ENCODE measurements at places on chromosomes 3 and 15. TPM values are rescaled to one million over a fixed set of nuclear protein-coding genes. Genes with fewer than 3 reads are reported as not detected.

- DNase-seq = no peak
- H3K27me3 ChIP-seq = peaks cover 4% of the 10 kb centered on the region
- H3K4me3 ChIP-seq = no peak overlapping the region
- H3K36me3 ChIP-seq = peaks cover 10% of the 10 kb centered on the region
- H3K4me1 ChIP-seq = peaks cover 18% of the 10 kb centered on the region
Measured at GRCh38 chr15:65812916-65813315, 20.8 kb upstream of the DENND4A start.

DNA sequence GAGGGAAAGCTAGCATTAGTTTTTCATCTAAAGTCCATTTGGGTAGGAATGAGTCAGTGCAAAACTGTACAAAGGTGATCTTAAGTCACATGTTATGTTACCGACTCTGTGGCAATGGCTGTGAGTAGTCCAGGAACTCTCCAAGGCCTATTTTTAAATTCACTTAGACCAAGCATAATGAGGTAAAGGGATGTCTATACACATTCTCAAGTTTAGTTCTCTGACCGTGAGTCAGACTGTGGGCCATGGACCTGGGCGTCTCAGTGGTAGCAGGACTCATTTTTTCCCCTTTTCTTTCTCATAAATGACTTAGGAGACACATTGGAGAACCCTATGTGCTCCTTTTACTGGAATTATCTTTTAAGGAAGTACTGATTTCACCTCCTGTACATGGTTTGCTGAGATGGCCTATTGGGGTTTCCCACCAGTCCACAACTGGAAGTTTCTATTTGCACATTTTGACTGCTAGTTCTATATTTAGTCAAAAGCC, 488.7 kb upstream of the TPRG1 start:
- no peak overlapping the region for H3K27ac ChIP-seq
- no peak overlapping the region for H3K4me3 ChIP-seq

DNA sequence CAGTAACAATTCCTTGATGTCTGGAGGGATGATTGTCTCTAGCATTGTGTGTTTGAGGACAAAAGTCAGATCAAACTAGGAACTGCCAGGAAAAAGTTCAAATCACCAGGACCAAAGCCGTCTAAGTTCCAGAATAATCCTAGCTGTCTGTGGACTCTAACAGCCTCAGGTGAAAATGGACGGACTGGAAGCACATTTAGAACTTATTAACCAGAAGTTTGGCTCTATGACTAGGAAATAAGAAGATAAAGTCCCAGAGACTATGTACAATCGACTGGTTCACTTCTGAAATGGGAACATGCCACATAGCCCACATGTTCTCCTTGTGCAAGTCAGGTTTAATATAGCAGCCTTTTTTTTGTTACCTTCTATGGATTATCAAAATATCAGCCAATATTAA, 50.6 kb upstream of the SGO1 start:
- H3K4me3 ChIP-seq = no peak overlapping the region
- no peaks in the 10 kb centered on the region for H3K27me3 ChIP-seq
- H3K27ac ChIP-seq = no peak overlapping the region
- DNase-seq = no peak
- H3K36me3 ChIP-seq = peaks cover 3% of the 10 kb centered on the region

DNA sequence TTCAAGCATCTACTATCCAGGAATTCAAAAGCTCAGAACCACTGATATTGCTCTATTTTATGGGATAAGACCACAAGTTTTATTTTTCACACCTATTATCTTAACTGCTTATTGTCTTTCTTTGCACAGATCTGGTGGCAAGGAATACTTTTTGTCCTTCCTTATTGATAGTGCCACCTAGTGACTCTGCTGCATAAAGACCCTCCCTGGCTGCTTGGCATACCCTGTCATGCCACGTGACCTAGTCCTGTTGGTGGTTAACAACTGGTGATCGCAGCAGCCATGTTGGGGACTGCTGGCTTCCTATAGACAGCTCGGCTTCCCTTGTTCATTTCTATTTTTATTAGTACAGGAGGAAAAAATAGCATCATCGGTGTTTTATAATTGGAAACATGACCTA, 236.3 kb downstream of the MEX3B start:
- H3K27me3 ChIP-seq = no peaks in the 10 kb centered on the region
- H3K4me3 ChIP-seq = no peak overlapping the region
- peak; percentile 10 for DNase-seq
- H3K4me1 ChIP-seq = no peaks in the 10 kb centered on the region

DNA sequence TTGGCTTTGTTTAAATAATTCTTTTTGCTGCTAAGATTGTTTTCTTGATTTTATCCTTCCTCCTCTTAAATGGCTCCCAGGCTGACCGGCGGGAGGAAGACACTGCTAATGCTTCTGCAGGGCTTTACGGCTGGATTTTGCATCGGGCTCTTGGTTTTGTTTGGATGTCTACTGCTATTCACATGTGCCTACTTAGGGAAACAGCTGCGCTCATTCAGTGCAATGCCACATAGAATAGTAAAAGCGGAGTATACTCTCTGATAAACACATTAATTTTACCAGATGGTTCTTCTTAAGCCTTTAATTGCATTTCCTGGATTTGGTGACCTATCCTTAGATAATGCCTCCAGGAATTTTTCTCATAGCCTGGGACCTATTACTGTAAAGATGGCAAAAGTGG, 146.6 kb downstream of the THSD4 start:
- no peak for DNase-seq
- peaks cover 19% of the 10 kb centered on the region for H3K27me3 ChIP-seq
- H3K27ac ChIP-seq = no peak overlapping the region
- H3K4me3 ChIP-seq = no peak overlapping the region
- no peaks in the 10 kb centered on the region for H3K36me3 ChIP-seq
- no peaks in the 10 kb centered on the region for H3K4me1 ChIP-seq

DNA sequence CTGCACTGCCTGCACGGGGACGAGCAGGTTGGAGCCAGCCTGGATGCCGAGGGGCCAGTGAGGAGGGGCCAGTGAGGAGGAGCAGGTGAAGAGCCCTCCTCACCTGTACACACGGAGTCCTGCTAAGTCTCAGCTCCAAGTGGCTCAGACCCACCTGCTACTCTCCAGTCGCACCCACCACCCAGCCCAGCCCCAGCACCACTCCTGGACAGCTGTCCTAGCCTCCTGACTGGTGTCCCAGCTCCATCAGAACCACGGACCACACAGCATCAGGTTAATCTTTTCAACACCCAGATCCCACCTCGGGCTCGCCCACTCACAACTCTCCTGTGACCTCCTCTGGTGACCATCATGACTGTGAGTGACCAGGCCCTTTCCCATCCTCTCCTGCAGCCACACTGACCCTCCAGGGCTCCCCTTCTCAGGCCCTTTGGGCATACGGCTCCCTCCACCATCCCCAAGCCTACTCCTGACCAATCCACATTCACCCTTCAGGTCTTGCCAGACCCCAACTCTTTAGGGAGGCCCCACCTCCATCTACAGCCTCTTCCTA, 13.8 kb downstream of the EFCC1 start:
- no peak for DNase-seq
- no peak overlapping the region for H3K4me3 ChIP-seq
- H3K27ac ChIP-seq = peak overlapping the region; percentile 97
- H3K36me3 ChIP-seq = peaks cover 2% of the 10 kb centered on the region
- no peaks in the 10 kb centered on the region for H3K27me3 ChIP-seq

The DNAJA4 gene
- 36.8 TPM for total RNA-seq

The PRRT3 gene
- total RNA-seq = 8.0 TPM

The CSPG5 gene
- total RNA-seq = 0.56 TPM

All from activated naive CD8-positive, alpha-beta T cell treated with anti-CD3 and anti-CD28 coated beads for 36 hours (primary cell).